ENCODE measurements at places on chromosomes 6 and 20.

- no peak for DNase-seq
These were observed 31.2 kb upstream of the SMIM28 start for GRCh38 chr6:138346302-138347195.

GRCh38 chr20:2221921-2222320, 73.9 kb upstream of the TGM3 start:
- DNase-seq, result no peak

DNA sequence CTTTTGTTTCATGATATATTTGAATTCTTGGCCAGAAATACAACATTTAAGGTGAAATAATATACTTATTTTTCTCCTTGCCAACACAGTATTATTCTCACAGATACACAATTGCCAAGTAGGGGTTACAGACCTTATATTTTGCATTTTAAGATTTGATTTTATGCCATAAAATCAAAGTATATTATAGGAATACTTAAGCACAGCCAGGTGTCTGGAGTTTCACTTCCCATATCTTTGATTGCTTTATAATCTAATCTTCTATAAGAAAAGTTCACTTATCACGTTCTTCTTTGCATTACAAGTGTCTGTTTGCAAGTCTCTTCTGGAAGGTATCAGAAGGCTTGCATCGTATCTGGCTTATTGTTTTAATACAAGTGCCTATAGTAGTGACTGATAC, 327.7 kb upstream of the MANEA start:
- DNase-seq, result no peak

GRCh38 chr20:52049001-52049731, 142.4 kb downstream of the ZFP64 start:
- no peak for DNase-seq

GRCh38 chr6:169079650-169080049, 174.0 kb downstream of the THBS2 start:
- no peak for DNase-seq

Measured in HL-60 (cell line).